ENCODE measurements at places on chromosomes 4 and X. TPM values are rescaled to one million over a fixed set of nuclear protein-coding genes. Genes with fewer than 3 reads are reported as not detected.

Gene MXRA5
- 2.1 TPM for total RNA-seq

Gene EDA
- total RNA-seq = 6.7 TPM

Gene TMEM192
- total RNA-seq = 11.5 TPM

Gene ZCCHC12
- total RNA-seq = not detected

Gene FAT4
- 10.7 TPM for total RNA-seq

Gene SHROOM4
- total RNA-seq = 12.5 TPM

Gene OCRL
- 22.1 TPM for total RNA-seq

Gene LPAR4
- total RNA-seq = 0.32 TPM

Gene PCSK1N
- total RNA-seq = 2.2 TPM

Gene DUX4
- total RNA-seq = not detected

Gene DDX60
- 9.5 TPM for total RNA-seq

Gene TMEM31
- total RNA-seq = not detected

Gene TEC
- 5.1 TPM for total RNA-seq

Gene PFKFB1
- 2.6 TPM for total RNA-seq

Gene DMP1
- total RNA-seq = not detected

Gene USP17L24
- not detected for total RNA-seq

Gene RHOXF2B
- total RNA-seq = not detected

Gene TIGD4
- 0.16 TPM for total RNA-seq
